ENCODE measurements at places on chromosomes 11 and 22.

DNA sequence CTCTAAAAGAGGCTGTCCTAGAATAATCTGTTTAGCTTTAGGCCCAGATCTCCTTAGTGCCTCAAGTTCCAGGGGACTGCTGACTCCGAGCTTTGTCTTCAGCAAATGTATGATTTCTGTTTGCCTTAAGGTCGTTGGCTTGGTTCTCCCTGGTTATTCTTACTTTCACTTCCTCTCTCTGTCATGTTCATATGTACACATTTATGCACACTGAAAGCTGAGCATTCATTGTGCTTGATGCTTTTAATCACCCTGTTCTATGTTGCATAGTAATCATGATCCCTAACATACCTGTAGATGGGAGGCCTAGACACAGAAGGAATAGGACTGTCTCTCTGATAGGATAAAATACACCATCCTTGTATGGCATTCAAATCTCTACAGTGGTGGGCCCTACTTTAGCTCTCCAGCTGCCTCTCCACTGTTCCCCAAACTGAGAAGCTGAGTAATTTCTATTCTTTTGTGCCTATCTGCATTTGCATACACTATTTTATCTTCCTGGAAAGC is 7.2 kb downstream of the PPFIBP2 start:
- no peak for DNase-seq

DNA sequence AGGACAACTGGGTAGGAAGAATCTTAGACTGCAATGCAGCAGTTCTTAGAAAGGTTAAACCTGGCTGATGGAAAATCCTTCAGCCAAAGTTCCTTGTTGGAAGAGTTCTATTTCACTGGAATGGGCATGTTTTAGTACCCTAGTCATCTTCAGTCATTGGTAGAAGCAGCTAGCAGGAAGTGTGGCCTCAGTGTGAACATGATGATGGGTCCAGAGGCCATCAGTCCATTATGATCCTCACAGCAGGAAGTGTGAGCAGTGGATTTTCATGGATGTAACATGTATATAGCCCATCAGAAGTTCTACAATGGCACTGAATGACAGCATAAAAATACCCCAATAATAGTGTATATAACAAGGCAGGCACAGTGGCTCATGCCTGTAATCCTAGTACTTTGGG is 35.9 kb upstream of the PDE3B start:
- DNase-seq, result no peak

DNA sequence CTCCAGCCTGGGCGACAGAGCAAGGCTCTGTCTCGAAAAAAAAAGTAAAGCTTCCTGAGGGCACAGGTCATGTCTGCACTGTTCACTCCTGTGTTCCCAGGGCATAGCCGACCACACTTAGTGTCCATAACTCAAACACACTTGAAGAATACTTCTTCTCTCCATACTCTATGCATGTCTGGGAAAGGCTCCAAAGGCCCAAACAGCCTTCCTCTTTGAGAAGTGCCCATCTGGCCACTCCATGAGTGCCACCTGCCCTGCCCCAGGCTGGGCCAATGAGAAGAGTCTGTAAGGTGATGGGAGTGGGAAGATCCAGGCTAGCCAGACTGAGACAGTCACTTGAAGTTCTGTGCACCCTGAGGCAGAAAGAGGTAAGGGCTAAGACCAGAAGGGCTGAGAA is 24.7 kb downstream of the DGCR2 start:
- DNase-seq, result no peak

GRCh38 chr22:35514366-35514765 is 26.3 kb upstream of the RASD2 start:
- DNase-seq, result no peak

DNA sequence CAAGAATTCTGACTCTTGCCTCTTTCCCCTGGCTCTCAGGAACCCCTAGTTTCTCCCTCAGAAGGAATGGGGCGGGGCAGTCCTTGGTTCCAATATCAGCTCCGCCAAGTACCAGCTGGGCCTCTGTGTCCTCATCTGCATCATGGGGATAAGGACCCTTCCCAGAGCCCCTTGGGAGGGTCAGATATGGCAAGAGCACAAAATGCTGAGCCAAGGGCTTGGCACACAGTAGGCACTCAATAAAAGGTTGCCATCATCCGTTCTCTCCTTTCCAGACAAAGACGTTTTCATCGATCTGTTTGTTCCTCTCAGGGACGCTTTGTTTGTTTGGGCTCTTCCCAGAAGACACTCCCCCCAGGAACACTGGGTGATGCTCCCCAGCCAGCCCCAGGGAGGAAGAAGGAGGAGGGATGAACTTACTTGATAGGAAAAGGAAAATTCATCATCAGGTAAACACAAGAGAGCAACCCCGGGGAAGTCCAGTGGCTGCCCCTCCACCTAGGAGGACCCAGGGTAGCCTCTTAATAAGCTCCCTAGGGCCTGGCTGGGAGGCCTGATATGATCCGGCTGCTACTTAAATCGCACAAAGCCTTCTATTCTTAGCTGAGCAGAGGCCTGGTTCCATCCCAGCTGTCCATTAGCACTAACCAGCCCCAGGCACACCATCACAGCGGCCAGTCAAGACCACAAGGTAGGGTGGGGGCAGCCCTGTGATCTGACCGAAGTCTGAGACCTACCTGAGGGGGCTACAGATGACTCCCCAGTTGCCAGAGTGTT is 19.6 kb downstream of the GDPD5 start:
- DNase-seq, result no peak

DNA sequence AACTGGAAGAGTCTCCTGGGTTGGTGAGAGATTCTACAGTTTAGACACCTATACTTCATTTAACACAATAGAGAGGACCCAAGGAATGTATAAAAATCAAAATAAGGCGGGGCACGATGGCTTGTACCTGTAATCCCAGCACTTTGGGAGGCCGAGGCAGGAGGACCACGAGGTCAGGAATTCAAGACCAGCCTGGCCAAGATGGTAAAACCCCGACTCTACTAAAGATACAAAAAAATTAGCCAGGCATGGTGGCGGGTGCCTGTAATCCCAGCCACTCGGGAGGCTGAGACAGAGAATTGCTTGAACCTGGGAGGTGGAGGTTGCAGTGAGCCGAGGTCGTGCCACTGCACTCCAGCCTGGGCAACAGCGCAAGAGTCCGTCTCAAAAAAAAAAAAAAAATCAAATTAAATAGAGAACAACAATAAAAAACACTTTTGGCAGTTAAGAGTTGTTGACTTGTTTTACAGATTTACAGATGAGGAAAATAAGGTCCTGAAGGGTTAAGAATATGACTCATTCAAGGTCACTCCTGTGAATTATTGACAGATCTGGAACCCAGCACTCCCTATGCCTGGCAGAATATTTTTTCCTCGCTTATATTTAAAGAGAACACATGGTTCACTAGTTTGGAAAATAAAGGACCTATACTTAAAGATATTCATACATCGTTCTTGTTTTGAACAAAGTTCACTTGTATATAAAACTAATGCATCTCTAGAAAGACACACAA is 5.2 kb downstream of the LGR4 start:
- DNase-seq, result no peak

GRCh38 chr22:38415561-38416321 is 39.3 kb downstream of the KCNJ4 start:
- DNase-seq, result peak; percentile 13

GRCh38 chr11:12246989-12247388 is 130.4 kb upstream of the PARVA start:
- DNase-seq, result no peak

GRCh38 chr11:111693224-111693937 is 72.8 kb downstream of the PPP2R1B start:
- no peak for DNase-seq

DNA sequence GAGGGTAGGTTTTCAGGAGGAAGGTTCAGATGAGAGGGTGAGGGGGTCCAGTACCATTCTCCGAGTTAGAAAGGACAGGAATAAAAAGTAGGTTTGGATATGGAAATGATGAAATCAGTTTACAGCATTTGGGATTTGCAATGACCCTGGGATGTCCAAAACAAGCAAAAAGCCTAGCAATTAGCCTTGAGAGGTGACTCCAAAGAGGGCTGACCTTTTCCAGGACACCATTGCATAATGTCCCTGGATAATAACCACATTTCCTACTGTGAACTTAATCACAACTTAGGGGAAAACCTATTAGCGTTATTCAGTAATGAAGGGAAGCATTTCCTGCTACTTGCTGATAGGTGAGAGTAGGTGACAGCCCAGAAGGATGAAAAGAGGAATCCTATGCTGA is 101.4 kb upstream of the ARHGAP42 start:
- no peak for DNase-seq

- DNase-seq, result no peak
These were observed 29.7 kb upstream of the CHRNA10 start for GRCh38 chr11:3700910-3701309.

- DNase-seq, result no peak
These were observed 55.5 kb downstream of the PAK1 start for GRCh38 chr11:77418155-77418970.

DNA sequence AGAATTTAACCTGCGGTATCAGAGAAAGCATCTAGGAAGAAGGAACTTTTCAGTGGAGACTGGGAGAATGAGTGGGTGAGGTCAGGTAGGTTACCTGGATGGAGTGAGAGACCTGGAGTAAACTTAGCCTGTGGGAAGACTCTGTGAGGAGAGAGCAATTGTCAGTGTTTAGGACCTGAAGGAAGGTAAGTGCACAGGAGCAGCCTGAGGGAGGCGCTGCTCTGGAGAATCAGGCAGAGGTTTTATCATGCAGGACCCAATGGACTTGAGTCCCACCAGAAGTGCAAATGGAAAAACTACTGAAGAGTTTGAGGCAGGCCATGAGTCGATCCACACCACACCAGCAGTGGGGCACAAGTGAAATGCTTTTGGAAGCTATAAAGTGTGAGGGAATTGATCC is 10.6 kb upstream of the IFTAP start:
- DNase-seq, result no peak

GRCh38 chr11:2898366-2899079 is 12.9 kb upstream of the CDKN1C start:
- no peak for DNase-seq

- DNase-seq, result no peak
These were observed 49.5 kb downstream of the IGF2 start for GRCh38 chr11:2089536-2090165.

- DNase-seq, result no peak
These were observed 16.0 kb downstream of the USP47 start for GRCh38 chr11:11857769-11858168.

DNA sequence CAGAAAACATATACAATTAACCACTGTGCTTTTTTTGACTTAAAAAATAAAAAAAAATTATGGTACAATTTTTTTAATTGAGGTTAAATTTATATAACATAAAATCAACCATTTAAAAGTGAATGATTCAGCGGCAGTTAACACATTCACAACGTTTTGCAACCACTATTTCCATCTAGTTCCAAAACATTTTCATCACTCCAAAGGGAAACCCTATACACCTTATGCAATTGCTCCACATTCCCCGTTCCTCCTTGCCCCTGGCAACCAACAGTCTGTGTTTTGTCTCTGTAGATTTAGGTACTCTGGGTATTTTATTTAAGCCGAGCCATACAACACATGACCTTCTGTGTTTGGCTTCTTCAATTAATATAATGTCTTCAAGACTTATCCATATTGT is 15.3 kb downstream of the DDI1 start:
- no peak for DNase-seq

- DNase-seq, result no peak
These were observed 35.3 kb downstream of the LDHAL6A start for GRCh38 chr11:18490736-18491485.

- DNase-seq, result no peak
These were observed 212.6 kb upstream of the NAV2 start for GRCh38 chr11:19499999-19500398.

GRCh38 chr11:1335811-1336761 is 26.7 kb upstream of the TOLLIP start:
- DNase-seq, result no peak

GRCh38 chr11:18330921-18331320 is 8.6 kb downstream of the GTF2H1 start:
- no peak for DNase-seq

DNA sequence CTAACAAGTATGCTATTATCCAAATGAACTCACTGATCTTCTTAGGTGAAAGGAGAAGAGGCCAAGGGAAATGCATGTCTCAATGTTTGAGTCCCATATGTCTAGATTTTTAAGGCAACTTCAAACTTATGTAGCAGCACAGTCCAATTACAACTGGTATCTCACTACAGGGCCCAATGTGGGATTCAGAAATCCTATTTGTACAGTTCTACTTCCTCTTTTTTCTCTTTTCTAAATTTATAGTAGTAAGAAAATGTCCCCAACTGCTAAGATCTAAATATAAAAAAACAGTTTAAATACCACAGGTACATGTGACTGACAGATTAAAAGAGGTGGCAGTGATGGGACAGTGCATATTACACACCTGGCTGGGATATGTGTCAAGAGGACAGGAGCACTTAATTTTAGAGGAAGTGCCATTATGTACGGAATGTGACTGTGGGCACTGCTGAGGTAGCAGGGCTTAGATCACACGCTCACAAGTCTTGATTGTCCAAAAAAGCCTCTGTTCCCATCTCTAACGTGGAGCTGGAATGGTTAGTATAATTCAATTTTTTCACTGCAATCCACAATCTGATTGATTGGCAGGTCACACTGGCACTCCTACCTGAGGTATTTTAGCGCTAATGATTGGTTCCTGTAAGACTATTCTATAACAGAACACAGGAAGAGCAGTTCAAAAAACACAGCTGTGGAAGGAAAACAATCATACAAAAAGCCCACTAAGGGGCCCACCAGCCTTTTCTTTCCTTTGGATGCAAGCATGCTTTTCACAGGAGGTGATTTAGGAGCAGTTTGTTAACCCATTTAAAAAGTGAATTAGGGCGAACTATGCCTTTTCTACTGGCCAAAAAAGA is 34.6 kb downstream of the APOL5 start:
- no peak for DNase-seq

GRCh38 chr11:2419638-2420501 is 19.3 kb downstream of the TSSC4 start:
- no peak for DNase-seq

All from NCI-H187 (cell line).